ENCODE measurements at places on chromosomes 11 and 22.

GRCh38 chr11:118341261-118341660, 1.2 kb downstream of the CD3D start:
- no peak for DNase-seq

GRCh38 chr11:93542811-93543229, 371 bp downstream of the SMCO4 start:
- DNase-seq, result no peak

DNA sequence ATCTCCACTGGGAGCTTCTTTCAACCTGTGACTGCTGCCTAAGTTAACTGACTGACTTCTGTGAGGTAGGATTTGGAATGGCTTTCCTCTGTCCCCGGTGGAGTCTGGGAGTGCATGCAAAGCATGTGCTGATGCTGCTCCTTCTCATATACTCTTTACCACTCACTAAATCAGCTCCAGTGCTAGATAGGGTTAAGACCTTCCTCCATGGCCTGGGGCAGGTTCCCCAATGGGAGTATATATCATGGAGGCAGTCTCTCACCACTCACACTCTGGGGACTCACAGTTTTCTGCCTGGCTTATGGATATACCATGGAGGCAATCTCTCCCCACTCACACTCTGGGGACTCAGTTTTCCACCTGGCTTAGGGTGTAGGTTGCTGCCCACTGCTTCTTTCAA, 10.1 kb upstream of the FANCF start:
- DNase-seq, result no peak

DNA sequence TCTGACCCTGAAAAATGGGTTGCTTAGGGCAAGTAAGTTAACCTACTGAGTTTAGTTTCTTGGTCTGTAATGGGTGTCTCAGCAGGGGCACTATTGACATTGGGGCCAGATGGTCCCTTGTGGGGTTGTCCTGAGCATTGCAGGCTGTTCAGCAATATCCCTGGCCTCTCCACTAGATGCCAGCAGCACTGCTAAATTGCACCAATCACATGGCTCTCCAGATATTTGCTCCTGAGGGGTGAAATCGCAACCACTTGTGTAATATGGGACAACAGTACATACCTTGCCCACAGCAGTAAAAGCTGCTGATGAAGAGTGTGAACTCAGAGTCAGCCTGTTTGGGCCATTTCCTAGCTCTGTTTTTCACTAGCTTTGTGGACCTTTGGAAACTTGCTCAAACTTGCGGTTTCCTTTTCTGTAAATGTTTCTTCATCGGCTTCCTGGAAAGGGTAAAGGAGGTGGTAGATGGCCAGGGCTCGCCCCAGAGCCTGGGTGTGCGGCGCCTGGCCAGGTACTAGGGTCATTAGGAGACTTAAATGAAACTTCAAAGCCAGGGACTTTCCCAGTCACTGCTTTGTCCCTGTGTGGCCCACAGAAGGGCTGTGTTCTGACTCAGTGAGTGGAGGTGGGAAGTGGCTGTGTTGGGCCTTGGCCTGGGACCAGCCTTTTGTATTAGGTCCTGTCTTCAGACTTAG, 13.0 kb downstream of the NCF4 start:
- DNase-seq, result no peak

GRCh38 chr22:43297270-43298061, 45.7 kb downstream of the SCUBE1 start:
- no peak for DNase-seq

DNA sequence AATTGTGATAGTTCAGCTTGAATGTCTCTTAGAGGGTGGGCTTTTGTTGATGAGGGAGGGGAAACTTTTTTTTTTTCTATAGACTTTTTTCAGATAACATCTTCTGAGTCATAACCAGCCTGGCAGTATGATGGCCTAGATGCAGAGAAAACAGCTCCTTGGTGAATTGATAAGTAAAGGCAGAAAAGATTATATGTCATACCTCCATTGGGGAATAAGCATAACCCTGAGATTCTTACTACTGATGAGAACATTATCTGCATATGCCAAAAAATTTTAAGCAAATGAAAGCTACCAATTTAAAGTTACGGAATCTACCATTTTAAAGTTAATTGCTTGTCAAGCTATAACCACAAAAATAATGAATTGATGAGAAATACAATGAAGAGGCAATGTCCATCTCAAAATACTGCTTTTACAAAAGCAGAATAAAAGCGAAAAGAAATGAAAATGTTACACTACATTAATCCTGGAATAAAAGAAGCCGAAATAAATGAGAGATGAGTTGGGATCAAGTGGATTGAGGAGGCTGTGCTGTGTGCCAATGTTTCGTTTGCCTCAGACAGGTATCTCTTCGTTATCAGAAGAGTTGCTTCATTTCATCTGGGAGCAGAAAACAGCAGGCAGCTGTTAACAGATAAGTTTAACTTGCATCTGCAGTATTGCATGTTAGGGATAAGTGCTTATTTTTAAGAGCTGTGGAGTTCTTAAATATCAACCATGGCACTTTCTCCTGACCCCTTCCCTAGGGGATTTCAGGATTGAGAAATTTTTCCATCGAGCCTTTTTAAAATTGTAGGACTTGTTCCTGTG, 3.9 kb downstream of the MALAT1 start:
- no peak for DNase-seq
